Stimulated activated CD4-positive, alpha-beta T cell treated with anti-CD3 and anti-CD28 coated beads, Interleukin-12 subunit alpha, Interleukin-12 subunit beta, amount 100 ng/mL, for 48 hours (primary cell): ENCODE measurements at places on chromosomes 1 and 21.
A peak's percentile ranks its signal among the peaks of the same experiment; 100 is the strongest.

DNA sequence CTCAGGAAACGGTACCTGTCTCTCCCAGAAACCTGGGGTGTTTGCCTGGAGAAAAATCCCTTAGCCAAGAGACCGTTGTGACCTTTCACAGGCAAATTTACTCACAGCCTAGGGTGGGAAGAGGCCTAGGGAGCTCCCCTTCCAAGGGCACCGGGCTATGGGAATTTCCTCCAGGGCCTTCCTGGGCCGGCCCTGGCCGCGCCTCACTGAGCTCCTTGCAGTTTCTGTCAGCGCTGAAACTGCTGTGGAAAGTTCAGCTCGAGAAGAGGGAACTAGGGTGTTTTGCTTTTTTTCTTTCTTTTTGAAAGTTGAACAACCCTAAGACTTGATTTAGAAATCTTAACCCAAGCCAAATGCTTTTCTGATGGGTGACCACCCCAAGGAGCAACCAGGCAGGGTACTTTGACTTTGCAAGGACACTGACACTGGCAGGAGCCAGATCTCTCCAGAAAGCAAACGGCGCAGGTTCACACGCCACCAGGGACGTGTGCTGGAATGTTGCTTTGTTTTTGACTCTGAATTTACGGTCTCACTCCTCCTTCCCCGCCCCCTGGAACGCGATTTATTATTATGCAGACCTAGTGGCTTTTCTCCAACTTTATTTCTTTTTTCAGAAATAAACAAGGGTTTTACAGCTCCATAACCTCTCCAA lies 229.6 kb upstream of the JUN start:
- no peak for DNase-seq

DNA sequence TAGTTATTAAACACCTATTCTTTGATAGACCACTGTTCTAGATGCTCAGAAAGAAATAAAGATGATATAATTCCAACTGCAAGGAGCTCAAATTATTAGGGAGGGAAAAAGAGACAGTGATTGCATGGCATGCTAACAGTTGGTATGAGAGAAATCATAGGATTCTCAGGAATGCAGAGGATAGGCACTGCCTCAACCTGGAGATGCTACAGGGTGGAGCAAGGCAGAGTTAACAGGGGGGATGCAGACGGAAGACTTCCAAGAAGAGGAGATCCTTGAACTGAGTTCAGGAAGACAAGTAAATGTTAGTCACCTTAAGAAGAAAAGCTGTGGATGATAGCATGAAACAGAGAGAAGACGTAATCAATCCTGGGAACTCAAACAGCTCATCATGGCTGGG lies 123.7 kb downstream of the DAB1 start:
- no peak for DNase-seq

DNA sequence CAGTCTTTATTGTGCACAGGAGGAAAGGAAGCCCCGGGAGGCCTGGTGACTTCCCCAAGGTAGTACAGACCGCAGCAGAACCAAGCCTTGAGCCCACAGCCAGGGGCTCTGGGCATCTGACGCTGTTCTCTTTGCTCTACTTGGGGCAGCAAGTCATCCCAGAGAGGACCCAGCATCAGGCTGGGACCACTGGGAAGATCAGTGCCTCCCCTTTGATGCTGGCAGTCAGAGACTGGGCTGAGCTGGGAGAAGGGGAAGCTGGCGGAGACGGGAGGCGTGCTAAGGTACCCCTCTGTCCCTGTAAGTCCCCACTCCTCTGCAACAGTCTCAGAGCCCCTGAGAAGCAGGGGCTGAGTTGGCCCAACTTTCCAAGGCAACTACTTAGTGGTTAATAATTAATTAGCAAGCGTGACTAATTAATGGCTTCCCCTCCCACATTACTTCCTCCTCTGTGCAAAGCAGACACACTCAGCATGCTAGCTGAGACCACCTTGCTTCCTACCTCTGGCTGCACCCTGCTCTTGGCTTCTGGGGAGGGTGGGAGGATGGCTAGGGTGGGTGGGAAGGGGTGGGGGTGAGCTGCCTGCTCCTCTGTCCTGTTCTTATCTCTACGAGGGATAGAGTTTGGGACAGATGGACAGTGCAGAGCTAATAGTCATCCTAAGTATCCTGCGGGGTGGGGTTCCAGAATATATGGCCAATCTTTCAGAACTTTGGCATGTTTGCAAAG lies 1.3 kb downstream of the INAVA start:
- no peak for DNase-seq

- DNase-seq: peak; percentile 5
Measured at GRCh38 chr1:98940722-98941079, 64.0 kb downstream of the PLPPR5 start.

GRCh38 chr21:22903851-22904250 lies 1905.6 kb downstream of the NCAM2 start:
- no peak for DNase-seq

GRCh38 chr1:228650946-228651345 lies 84.3 kb upstream of the RHOU start:
- no peak for DNase-seq

- no peak for DNase-seq
Measured at GRCh38 chr21:45151445-45152160, 77.2 kb downstream of the ADARB1 start.

- DNase-seq: no peak
Measured at GRCh38 chr1:18142471-18142870, 34.9 kb downstream of the IGSF21 start.

- no peak for DNase-seq
Measured at GRCh38 chr1:35533586-35533985, 23.6 kb downstream of the KIAA0319L start.

DNA sequence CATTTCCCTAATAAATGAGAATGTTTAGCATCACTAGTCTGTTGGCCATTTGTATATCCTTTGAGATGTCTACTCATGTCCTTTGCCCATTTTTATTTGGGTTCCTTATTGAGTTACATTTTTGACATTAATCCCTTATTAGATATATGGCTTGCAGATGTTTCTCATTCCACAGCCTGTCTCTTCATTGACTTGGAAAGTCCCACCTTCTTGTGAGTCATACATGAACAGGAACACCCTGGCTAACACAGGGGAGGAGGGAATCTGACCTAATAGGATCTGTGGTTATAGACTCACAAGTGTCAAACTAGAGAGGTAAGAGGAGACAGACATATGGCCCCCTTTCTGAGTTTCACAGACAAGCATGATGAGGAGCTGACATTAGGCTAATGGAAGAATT lies 11.5 kb downstream of the ZP4 start:
- DNase-seq: no peak

DNA sequence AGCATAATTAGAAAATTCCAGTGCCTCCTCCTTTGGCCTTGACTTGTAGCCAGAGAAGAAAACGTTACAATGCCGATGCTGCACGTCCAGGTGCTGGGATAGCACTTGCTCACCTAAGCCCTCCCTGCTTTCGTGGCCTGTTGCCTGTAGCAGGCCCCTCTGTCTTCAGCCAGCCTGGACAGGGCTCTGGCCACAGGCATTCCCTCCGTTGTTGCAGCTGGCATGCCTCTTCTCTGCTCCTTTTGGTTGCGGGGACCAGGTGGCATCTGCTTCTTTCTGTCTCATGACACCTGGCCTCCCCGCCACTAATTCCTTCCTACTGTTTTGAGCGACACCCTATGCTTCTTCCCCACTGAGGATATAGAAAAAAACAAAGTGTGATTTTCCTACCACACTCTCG lies 54.6 kb upstream of the MORC3 start:
- no peak for DNase-seq

DNA sequence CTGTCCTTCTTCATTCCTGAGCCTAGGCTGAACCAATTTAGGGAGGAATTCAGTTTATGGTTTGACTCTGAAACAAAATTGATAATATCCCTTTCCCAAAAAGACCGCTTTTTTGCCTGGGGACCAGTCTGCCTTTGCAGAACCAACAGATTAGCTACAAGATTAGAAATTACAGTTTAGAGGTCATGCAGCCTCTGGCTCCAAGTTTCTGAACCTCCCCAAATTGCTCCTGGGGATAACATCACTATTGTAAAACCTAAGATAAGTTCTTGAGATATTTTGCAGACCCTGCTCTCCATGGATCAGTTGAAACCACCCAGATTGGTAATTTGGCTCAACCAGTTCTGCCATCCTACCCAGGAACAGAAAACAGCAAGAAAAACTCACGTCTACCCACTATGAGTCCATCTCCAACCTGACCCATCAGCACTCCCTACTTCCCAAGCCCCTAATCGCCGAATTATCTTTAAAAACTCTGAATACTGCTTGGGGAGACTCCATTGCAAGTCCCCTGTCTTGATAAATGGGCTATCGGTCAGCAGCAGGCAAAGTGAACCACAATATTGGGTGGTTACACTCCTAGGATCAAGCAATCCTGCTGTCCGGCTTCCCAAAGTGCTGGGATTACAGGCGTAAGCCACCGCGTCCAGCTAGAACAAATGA lies 605 bp upstream of the RABGGTB start:
- no peak for DNase-seq

DNA sequence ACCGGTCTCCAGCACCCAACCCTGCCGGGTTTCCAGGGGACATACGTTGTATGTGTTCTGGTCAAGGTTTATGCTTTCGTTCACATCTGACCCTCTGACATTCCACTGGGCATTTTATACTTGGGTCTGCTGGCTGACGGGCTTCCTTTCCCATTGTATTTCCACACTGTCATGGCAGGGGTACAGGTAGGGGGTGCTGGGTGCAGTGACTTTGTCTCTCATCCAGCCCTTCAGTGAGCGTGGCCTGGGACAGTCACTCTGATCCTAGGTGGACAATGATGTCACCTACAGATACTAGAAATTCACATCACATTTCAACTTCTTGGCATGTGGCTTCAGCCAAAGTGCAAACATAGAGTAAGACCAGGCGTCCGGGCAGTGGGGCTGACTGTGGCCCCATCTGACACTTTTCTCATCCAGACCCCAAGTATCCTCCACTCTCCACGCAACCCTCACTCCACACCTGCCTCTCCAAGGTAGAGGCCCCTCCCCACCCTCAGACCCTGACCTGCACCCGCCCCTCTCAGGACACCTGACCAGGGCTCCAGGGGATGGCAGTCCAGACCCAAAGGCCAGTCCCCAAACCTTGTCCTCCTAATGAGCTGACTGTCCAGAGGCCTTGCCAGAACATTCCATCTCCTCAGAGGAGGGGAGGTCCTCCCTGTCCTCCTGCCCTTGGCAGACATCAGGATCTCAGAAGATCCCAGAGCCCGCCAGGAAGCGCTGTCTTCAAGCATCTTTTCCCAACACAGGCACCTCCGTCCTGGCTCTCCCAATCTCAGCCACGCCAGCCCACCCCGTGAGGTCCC lies 743 bp upstream of the KRTAP10-10 start:
- no peak for DNase-seq

GRCh38 chr1:25204797-25205480 lies 27.4 kb downstream of the SYF2 start:
- DNase-seq: no peak

GRCh38 chr1:229769809-229770208 lies 143.8 kb downstream of the URB2 start:
- DNase-seq: no peak

DNA sequence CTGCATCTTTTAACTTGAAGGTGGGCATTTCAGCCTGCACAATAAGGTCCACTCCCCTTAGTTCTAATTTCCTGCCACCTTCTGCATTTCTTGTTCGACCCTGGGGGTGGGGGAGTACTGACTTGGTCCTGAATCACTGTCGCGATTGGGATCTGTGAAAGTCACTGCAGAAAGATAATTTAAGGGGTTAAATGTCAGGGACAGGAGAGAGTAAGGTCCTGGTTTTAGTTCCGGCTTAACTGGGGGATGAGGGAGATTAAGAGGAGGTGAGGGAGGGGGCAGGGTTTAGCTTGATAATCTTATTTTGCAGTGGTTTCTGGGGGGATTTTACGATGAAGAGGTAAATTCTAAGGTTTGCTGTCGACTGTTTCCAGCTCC lies 128.1 kb downstream of the MRPS6 start:
- DNase-seq: no peak

GRCh38 chr1:5728663-5729355 lies 263.4 kb downstream of the NPHP4 start:
- no peak for DNase-seq

DNA sequence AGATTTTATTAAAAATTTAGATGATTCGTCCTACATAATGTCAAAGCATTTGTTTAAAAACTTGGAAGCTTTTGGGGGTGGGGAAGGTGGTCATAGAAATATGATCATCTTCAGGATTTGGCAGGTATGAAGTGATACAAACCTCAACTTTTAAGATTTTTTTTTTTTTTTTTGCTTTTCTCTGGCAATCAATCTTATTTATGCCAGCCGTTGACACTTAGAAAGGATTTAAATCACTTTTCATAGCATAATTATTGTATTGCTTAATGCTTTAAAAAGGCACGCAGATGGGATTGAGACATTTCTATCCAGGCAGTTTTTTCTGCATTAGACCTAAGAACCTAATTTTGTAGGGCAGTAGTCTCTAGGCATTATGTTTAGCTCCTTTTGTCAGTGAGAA lies 19.7 kb downstream of the MRPS6 start:
- no peak for DNase-seq

- peak; percentile 53 for DNase-seq
Measured at GRCh38 chr1:211939876-211940468, 95.4 kb downstream of the INTS7 start.

DNA sequence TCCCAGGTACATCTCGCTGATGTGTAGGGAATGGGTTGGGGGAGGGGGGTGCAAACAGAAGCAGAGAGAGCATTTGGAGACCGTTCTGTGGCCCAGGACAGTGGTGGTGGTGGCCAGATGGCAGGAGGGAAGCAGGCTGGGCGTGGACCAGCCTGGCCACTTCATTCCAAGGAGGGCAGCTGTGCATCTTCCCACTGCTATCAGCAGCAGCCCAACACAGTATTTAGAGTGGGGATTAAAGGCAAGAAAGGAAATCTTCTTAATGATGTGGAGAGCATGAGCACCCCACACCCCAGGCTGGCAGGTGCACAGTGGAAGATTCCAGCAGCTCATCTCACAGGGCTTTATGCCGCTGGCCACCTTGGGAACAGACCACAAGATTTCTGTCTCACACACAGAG lies 198.7 kb downstream of the NPHP4 start:
- no peak for DNase-seq
